Mucosa of descending colon (tissue), 3 donors: ENCODE measurements at places on chromosomes 13 and 19. TPM values are rescaled to one million over a fixed set of nuclear protein-coding genes. Genes with fewer than 3 reads are reported as not detected.

- DNase-seq = no peak
Measured at GRCh38 chr19:16206046-16206605, 8.4 kb downstream of the AP1M1 start.

GRCh38 chr19:5156231-5156986 is 184.2 kb downstream of the PTPRS start:
- DNase-seq = no peak

GRCh38 chr13:44092078-44092970 is 212.6 kb downstream of the LACC1 start:
- DNase-seq = no peak

DNA sequence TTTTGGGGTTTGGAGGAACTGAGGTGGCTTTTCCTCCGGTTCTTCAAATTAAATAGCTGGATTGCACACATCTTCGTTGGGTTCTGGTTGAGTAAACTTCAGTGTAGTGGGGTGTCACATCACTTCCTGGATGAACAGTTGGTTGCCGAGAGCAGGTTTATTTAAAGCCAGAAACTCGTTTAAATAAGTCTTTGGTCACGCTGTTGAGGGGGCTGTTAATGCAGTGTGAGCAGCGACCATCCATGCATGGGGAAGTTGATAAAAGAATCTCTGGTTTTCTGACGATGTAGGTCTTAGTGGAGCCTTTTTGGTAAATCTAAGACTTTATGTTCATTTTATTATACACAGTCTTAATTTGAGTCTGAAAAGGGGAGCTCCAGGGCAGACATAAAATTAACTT is 351.2 kb upstream of the ARGLU1 start:
- no peak for DNase-seq

The TPRX2 gene
- not detected for total RNA-seq

DNA sequence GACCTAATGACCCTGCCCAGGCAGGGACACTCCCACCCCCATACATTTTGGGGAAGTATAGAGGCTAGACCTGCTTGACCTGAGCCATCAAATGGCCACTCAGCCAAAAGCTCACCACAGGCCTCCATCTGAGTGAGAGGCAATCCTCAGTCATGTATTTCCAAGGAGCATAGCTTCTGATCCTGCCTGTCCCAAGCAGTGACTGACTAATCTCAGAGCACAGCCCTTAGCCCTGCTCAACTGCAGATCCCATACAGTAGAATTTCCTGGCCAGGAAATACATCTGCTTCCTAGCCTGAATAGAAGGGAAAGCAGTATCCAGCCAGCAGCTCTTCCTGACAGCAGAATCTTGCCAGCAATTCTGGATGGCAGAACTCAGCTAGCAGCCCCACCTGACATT is 880.6 kb upstream of the GPC6 start:
- no peak for DNase-seq

The CGB1 gene
- total RNA-seq = not detected

DNA sequence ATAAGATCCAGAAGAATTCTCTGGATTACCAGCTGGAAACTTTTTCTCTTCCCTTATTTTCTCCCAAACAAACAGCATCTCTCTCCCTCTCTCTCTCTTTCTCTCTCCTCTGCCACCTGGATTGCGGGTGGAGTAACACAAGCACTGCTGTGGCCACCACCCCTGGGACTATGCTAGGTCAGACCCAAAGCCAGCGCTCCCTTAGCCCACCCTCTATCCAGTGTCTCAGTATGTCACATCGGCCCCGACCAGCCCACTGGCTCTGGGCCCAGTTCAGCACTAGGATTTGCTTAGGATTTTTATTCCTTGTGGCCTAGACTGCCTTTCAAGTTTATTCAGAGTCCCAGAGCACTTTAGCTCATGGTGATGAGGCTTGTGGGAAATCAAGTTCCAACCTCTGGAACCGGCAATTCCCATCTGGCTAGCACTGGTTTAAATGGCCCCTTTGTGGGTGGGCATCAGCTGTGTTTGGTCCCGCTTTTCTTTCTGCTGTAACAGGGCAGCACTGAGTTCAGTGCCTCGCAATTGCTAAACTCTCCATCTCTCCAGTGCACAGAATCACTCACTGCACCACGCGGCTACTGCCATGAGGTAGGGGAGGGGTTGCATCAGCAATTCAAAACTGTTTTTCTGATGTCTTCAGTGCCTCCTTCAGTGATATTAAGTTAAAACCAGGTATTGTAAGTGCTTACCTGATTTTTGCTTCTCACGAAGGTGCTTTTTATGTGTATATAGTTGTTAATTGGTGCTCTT is 1623.1 kb downstream of the SLITRK5 start:
- no peak for DNase-seq

- no peak for DNase-seq
Measured at GRCh38 chr13:100130930-100131511, 42.1 kb downstream of the PCCA start.

DNA sequence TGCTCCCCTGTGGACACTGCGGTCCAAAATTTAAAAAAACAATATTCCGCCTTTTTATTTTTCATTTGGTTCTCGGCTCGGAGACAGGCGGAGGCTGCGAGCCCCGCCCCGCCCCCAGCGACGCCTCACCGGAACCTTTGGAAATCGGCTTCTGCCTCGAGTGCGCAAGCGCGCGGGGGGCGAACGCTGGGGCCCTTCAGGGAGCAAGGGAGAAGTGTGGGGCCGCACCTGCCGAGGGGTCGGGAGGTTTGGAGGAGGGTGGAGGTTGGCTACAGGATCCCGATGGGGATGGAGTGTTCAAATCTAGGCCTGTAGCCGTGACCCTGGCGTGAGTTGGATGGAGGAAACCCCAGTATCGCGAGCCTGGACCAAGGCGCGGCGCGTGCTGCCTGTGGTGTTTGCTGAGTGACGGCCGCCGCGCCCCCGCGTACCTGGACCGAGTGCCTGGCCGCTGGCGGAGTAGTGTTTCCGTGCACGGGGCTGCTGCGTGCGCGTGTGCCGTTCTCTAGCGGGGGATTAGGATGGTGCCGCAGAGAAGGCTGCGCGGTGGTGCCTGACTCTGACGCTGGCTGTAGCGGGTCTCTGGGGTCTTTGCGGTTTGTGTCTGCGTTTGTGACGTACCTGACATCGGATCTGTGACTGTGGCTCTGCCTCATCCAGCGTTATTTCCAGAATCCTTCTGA is 565 bp upstream of the ZFP30 start:
- DNase-seq = peak; percentile 89

DNA sequence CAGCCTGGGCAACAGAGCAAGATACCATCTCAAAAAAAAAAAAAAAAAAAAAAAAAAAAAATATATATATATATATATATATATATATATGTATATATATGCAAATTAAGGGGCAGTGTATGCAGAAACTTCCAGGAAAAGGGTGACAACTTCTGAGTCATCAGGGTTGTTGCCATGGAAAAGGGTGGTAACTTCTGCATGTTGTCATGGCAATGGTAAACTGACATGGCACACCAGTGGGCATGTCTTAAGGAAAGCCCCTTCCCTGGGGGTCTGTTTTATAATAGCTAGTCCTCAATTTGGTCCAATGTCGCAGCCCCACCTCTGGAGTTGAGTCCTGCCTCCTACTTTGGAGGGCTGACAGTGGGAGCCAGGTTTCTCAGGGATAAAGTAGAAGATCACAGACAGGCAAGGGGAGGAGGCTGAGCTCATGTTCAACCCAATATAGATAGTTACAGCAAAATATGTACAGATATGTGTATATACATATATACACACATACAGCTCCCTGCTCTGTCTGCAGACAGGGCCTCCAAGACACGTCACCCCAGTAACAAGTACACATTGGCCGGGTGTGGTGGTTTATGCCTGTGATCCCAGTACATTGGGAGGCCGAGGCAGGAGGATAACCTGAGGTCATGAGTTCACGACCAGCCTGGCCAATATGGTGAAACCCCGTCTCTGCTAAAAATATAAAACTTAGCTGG is 7.2 kb upstream of the FCHO1 start:
- no peak for DNase-seq

DNA sequence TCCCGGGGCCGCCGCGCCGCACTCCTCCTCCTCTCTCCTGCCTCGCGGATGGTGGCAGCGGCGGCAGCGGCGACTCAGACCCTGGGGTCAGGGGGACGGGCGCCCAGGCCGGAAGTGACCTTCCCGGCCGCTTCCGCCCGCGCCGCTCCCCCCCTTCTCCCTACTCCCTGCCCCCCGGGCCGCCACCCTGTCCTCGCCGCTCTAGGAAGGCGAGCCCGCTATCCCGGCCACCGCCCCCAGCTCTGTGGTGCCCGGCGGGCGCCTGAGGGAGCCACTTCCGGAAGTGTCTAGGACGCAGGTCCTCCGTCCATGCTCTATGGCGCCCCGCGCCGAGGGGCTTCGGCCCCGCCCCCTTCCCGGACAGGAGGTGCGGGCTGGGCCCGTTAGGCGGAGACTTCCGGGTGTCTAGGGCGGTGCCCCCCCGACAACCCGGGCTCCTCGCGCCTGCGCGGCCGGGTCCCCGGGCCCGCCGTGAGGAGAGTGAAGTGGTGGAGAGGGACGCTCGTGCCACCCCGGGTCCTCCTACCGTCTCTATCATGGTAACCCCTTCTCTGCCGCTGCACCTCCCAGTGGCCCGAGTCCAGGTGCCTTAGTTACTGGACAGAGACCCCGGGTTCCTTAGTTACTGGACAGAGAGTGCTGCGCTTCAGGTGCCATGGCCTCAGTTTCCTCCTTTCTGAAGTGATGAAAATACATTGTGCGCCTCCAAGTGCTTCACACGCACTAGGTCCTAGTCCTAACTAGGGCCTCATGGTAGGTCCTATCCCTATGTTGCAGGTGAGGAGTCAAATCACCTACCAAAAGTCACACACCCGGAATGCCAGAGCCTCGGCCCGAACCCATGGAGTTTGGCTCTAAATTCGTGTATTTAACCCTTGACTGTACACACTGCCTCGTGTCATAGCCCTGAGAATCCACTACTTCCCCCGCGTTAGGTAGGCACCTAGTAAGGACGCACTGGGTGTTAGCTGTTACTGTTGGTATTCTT is at the start of gene ZNF787:
TSS of gene ZNF787 (minus strand) at position 116 of the 988 bp plus-strand sequence. CDS start 18,078 bp downstream, outside the sequence.
- DNase-seq = peak; percentile 99

- no peak for DNase-seq
Measured at GRCh38 chr13:42101821-42102585, 53.6 kb downstream of the DGKH start.

DNA sequence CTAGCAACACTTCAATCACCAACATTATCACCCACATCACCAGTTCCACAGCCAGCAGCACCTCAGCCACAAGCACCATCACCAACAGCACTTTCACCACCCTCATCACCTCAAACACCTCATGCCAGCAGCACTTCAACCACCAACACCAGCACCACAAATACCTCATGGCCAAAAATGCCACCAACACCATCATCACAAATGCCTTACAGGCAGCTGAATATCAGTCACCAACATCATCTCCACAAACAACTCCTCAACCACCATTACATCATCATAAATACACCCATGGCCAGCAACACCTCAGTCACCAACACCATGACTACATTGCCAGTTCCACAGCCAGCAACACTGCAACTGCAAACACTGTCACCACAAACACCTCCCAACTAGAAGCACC is 10.4 kb downstream of the FCER2 start:
- no peak for DNase-seq

The OLFM4 gene
- 15.2 TPM for total RNA-seq
